ENCODE measurements at places on chromosomes 11 and 22. TPM values are rescaled to one million over a fixed set of nuclear protein-coding genes. Genes with fewer than 3 reads are reported as not detected.
A peak's percentile ranks its signal among the peaks of the same experiment; 100 is the strongest.

Gene IRF7
- total RNA-seq = 24.2 TPM

Gene NUDT22
- 44.6 TPM for total RNA-seq

Gene RAB39A
- total RNA-seq = 0.05 TPM

Gene TYR
- total RNA-seq = not detected

Gene IL10RA
- 0.09 TPM for total RNA-seq

Gene SMIM35
- total RNA-seq = not detected

Gene TLCD5
- 8.5 TPM for total RNA-seq

Gene ARHGAP1
- 35.4 TPM for total RNA-seq

Gene CYP2D6
- total RNA-seq = 0.09 TPM

Gene ACRV1
- not detected for total RNA-seq

Gene GPHA2
- not detected for total RNA-seq

DNA sequence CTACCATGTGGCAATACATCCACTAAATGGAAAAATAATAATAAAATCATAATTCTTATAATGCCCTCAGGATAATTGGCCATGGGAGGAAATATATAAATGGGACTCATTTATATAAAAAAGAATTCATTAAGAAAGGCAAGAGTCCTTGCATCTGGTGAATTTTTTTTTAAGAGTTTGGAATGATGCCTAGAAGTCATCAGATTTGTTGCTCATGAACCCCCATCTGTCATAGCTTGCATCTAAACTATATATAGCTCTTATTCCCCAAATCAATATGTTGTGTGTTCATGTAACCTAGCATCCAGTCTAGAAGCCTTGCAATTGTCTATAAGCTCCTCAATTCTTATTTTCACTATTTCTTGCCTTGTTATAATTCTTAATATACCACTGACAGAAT is 75.9 kb downstream of the CADM1 start:
- DNase-seq = no peak

GRCh38 chr11:123161376-123162030 is 33.5 kb downstream of the CLMP start:
- no peak for DNase-seq

DNA sequence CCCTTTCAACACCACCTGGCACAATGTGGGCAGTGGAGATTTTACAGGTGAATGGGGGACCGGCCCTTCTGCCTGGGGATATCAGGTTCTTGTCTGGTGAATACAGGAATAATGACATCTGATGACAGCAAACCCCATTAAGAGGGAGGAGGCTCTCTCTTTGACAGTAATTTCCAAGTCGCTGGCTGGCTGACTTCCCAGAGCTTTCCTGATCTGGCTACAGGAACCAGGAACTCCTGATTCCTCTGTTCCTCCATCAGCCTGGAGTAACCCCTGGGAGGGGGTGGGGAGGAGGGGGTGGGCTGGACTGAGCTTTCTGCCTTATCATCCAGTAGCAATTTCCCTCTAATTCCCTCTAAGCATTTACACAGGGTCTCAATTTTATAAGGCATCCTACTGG is 3.7 kb upstream of the MIEF1 start:
- DNase-seq = no peak

GRCh38 chr22:27385261-27385998 is 416.1 kb downstream of the MN1 start:
- no peak for DNase-seq

- DNase-seq = peak; percentile 94
Observed at GRCh38 chr22:38218661-38219622, 17.1 kb downstream of the MAFF start.

DNA sequence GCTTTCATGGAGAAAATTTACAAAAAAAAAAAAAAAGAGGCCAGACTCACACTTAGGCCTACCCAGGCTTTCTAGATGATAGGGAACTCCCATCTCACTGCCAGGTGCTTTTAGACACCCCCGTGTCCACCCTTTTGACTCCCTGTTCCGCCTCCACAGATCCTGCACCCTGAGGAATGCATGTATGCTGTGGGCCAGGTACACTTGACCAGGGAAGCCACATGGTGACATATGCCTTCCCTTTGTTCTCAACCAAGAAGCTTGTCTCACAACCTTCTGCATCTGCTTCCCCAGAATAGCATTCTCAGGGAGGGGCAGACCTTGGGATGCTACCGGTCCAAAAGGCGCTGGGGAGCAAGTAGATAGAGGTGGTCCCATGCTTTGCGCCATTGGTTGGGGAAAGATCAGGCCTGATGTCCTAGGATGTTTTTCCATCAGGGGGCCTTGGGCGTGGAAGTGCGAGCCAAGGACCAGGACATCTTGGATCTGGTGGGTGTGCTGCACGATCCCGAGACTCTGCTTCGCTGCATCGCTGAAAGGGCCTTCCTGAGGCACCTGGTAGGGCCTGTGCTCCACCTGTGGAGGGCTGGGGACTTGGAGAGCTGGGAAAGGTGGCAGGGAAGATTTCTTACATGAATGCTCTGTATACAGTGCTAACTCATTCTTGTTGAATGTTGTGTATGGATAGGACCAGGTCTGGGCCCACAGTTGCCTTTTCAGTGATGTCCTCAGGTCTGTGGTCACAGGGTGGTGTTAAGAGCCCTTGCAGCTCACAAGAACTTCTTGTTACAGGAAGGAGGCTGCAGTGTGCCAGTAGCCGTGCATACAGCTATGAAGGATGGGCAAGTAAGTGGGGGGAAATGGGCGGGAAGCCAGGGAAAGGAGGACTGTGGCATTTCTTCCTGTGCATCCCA is 7.5 kb downstream of the HMBS start:
- no peak for DNase-seq

DNA sequence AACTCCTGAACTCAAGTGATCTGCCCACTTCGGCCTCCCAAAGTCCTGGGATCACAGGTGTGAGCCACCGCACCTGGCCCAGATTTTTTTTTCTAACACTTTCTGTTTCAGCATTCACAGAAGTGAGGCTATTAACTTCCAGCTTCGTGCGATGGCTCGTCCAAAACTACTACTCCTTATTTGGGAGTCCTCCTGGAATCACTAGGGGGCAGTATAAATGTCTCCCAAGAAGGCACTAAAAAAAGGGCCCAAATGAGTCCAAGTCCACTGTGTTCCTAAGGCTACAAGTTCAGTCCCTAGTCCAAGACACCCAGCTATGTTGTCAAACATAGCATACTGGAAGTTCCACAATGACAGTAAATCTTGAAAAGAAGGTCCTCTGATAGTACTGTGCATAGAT is 63.2 kb upstream of the BIRC3 start:
- DNase-seq = peak; percentile 20

- DNase-seq = no peak
Observed at GRCh38 chr11:21174781-21175180, 505.4 kb downstream of the NELL1 start.

DNA sequence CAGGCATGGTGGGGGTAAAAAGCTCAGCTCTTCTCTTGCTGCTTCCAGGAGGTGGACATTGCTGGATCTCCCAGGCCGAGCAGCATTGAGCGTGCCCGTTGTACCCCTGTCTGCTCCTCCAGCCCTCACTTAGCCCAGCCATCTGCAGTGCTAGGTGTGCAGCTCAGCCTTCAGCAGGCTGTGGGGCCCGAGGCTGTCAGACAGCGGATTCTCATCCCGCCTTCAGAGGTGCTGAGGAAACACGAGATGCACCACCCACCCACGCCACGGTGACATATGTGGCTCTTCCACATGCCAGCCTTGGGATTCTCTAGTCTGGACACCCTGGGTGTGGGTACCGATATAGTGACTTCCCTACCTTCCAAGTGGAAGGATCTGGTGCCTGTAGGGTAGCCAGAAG is 48.9 kb upstream of the NECTIN1 start:
- no peak for DNase-seq

DNA sequence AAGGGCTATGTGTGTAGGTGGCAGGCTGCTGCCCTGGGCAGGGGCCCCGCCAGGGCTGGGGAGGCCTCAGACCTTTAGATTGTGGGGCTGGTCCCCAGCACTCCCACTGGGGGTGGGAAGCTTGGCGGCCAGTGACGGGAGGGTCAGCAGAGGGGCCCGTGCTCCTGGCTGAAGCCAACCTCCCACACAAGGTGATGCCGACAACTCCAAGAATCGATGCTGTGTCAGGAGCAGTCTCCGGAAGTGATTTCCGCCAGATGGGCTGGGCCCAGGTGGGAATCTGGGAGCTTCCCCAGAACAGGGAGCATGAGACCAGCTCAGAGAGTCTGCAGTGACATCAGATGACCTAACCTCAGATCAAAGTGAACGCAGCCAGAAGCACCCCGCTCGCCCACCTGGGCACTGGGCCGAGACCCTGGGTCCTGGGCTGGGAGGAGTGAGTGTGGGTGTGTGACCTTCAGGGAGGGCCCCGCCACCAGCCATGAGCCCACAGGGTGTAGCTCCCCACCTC is 7.7 kb downstream of the TRPM5 start:
- no peak for DNase-seq

- DNase-seq = no peak
Observed at GRCh38 chr11:77002776-77003175, 31.4 kb upstream of the B3GNT6 start.

DNA sequence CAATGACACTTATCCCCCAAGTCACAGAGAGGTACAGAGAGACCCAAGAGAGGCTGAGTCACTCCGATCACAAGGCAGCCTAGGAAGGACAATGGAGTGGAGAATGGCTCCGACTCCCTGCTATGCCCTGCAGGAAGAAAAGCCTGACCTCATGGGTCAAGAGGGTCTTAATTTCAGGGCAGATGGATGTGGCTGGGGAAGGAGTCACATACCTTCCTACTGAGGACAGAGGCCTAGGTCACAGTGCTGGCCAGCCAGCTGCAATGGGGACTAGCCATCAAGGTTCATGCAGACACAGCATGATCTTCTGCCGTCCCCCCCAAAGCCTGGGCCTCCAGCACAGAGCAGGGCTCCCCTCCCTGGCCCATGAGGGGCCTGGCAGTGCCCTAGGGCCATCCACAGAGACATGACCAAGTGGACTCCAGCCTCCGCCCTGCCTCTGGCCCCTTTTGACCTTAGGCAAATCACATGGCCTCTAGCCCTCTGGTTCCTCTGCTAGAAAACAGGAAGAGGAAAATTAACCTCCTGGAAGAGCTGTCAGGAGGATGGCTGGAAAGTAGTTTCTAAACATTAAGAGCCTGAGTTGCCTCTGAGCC is 1.8 kb downstream of the ARRB1 start:
- peak; percentile 69 for DNase-seq

DNA sequence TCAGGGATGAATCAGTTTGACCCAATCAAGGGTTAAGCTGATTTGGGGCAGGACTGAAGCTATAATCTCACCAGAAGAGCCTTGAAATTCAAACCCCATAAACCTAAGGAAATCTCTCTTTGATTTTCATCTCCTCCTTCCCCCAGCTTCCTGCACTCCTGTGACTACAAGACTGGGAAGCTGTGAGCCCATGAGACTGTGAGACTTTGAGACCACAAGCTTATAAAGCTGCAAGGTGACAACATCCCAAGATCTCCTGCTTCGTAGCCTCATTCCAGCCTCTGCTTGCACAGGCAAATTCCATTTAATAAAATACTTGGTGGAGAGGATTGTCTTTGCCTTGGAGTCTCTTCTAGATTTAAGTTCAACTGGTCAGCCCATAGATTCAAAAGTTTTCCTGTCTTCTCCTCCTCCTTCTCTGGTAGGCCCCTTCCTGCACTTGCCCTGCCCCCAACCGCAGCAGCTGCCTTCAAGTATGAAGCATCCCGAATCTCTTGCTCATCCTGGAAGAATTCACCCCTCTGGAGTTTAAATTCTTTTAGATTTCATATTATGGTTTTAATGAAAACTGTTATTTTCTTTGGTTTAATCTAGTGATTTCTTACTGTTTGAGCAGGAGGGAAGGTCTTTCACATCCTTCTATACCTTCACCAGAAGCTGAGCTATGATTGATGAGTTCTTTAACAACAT is 42.1 kb downstream of the PAMR1 start:
- no peak for DNase-seq

GRCh38 chr11:46427364-46427763 is 35.8 kb upstream of the CHRM4 start:
- no peak for DNase-seq

DNA sequence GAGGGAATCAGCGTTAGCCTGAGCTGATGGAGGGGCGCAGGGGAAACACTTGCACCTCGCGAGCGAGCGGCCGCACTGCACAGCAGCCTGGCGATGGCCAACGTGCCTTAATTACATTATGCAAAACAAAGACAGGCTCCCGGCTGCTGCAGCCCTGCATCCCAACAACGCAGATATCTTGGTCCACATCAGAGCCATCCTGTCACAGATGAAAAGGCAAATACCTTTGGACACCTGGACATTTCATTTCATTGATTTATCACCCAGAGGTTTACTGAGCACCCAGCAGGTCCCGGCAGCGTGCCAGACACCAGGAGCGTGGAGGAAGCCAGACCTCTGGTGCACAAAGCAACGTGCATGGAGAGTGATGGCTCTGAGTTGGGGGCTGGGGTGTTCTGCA is 843.0 kb downstream of the TBC1D22A start:
- no peak for DNase-seq

- peak; percentile 29 for DNase-seq
Observed at GRCh38 chr22:38315823-38316363, 1.3 kb downstream of the CSNK1E start.

- DNase-seq = peak; percentile 81
Observed at GRCh38 chr22:47053726-47054141, 291.3 kb downstream of the TBC1D22A start.

DNA sequence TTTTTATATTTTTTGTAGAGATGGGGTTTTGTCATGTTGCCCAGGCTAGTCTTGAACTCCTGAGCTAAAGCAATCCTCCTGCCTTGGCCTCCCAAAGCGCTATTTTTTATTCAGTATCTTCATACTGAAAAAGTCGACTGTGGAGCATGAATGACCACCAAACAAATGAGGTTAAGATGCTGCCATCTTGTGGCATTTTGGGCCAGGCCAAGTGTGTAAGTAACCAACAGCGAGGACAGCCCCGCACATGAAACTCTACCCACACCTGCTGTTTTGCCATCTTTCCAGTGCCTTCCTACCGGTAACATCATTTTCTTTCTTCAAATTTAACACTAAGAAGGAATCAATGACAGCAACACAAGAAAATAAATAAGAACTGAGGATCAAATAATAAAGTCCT is 32.2 kb upstream of the AQP11 start:
- DNase-seq = peak; percentile 43

DNA sequence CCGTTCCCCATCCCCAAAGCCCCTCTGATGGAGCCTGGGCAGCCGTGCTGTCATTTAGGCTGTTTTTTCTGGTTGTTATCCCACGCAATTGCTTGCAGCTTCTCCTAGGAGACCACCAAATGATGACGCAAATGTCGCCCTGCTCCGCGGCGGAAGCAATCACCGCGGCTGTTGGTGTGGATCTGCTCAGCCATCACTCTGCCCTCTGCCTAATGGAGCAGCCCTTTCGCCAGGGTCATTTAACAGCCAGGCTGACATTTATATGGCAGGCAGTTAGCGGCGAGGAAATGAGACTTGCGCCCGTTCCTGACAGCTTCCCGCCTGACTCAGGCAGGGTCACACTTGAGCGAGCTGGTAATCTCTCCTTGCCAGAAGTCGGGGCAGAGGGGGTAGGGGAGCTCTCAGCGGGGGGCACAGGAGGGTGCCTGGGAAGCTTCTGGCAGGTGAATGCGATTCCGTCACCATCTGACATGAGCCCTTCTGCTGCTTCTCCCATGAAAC is 97.9 kb upstream of the RTL6 start:
- DNase-seq = peak; percentile 20

- no peak for DNase-seq
Observed at GRCh38 chr11:10762185-10762584, 11.1 kb downstream of the CTR9 start.

Measured in dermis blood vessel endothelial cell (primary cell).